ENCODE measurements at places on chromosomes 4 and X. TPM values are rescaled to one million over a fixed set of nuclear protein-coding genes. Genes with fewer than 3 reads are reported as not detected.

GRCh38 chrX:1521459-1521956 is 15.5 kb downstream of the P2RY8 start:
- H3K4me1 ChIP-seq = peaks cover 50% of the 10 kb centered on the region
- peak overlapping the region; percentile 79 for H3K27ac ChIP-seq
- H3K4me3 ChIP-seq = peak overlapping the region; percentile 65

- no peak for DNase-seq
- peaks cover 6% of the 10 kb centered on the region for H3K4me1 ChIP-seq
- no peak overlapping the region for H3K4me3 ChIP-seq
- no peaks in the 10 kb centered on the region for H3K36me3 ChIP-seq
- H3K27me3 ChIP-seq = peaks cover 12% of the 10 kb centered on the region
Measured at GRCh38 chr4:163609019-163609418, 114.5 kb downstream of the TMA16 start.

GRCh38 chr4:826508-827208 is 729 bp upstream of the CPLX1 start:
- no peak for DNase-seq
- H3K4me1 ChIP-seq = no peaks in the 10 kb centered on the region
- peaks cover 49% of the 10 kb centered on the region for H3K27me3 ChIP-seq
- H3K36me3 ChIP-seq = peaks cover 4% of the 10 kb centered on the region

The LINC00632 gene
- total RNA-seq = 0.58 TPM

The TMEM271 gene
- total RNA-seq = not detected

The PNMA6A gene
- total RNA-seq = 0.49 TPM

GRCh38 chr4:189022440-189023035 is 883.3 kb downstream of the TRIML1 start:
- no peak for DNase-seq
- no peaks in the 10 kb centered on the region for H3K36me3 ChIP-seq
- H3K4me3 ChIP-seq = no peak overlapping the region
- no peak overlapping the region for H3K27ac ChIP-seq
- H3K4me1 ChIP-seq = no peaks in the 10 kb centered on the region

GRCh38 chr4:143616771-143617170 is 83.7 kb downstream of the FREM3 start:
- H3K27me3 ChIP-seq = peaks cover 12% of the 10 kb centered on the region
- H3K4me3 ChIP-seq = peak overlapping the region; percentile 25
- peaks cover 13% of the 10 kb centered on the region for H3K4me1 ChIP-seq
- DNase-seq = peak; percentile 29

GRCh38 chr4:186722796-186723291 is 812 bp downstream of the FAT1 start:
- no peak for DNase-seq
- H3K36me3 ChIP-seq = no peaks in the 10 kb centered on the region
- H3K27ac ChIP-seq = no peak overlapping the region
- H3K4me1 ChIP-seq = peaks cover 12% of the 10 kb centered on the region
- H3K4me3 ChIP-seq = peak overlapping the region; percentile 71

The PPP2R2C gene
- not detected for total RNA-seq

Data from activated T-cell treated with anti-CD3 and anti-CD28 coated beads, Interleukin-2, amount 50 U/mL, for 72 hours (primary cell).